ENCODE measurements at places on chromosomes 11 and 22.

GRCh38 chr11:2929531-2929949 is 320 bp upstream of the PHLDA2 start:
- DNase-seq: no peak

DNA sequence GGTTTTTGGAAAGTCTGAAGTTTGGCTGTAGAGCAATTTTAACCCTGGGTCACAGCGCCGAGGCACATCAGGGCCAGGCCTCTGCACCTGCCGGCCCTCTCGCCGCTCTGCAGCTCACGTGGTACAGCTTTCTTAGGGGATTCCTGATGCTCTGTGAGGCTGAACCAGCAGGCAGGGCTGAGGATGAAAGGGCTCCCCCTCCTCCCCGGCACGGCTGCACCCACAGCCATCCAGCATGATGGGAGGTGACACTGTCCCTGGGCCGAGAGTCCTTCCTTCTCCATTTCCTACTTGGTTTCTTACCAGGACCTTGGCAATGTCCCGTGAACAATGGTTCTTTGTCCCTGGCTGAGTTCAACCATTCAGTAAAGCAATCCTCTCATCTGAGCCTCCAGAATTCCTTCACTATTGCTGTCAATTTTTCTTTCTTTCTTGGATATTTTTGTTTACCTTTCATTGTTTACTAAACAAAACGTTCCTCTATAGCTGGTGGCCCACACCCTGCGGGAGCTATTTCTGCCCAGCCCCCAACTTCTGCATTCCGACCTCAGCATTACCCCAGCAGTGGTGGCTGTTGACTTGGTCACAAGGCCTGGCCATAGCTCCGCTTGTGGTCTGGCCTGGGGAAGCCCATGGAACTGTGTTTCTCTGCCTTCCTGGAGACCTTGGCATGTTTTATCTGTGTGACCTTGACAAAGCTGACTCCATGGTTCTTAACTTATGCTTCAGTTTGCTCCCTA is 172.8 kb upstream of the B3GAT1 start:
- DNase-seq: no peak

GRCh38 chr11:128915149-128915521 is 24.0 kb downstream of the KCNJ5 start:
- DNase-seq: no peak

- DNase-seq: no peak
These were observed at the start of gene PGAP2 for GRCh38 chr11:3807909-3808860. Gene PGAP2 (plus strand): TSS chr11:3808560. CDS start chr11:3811260, 2,700 bp downstream.

DNA sequence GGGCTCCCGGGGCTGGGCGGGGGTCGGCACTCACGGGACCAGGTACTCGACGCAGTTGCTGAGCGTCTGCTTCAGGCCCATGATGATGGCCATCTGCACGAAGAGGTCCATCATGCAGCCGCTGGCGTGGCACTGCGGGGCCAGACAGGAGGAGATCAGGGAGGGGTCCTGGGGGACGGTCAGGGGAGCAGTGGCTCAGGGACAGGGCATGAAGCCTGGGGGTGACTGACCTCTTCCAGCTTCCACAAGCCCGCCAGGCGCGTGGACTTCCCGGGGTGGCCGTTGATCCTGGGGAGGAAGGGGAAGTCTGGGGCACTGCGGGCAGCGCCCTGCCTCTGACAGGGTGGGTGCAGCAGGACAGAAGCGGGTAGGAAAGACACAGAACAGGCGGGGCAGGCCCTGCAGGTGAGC is 6.1 kb upstream of the SIGIRR start:
- DNase-seq: no peak
